ENCODE measurements at places on chromosomes 3 and 15. TPM values are rescaled to one million over a fixed set of nuclear protein-coding genes. Genes with fewer than 3 reads are reported as not detected.

KLHL6 gene
- total RNA-seq: under 0.01 TPM

TGFBR2 gene
- total RNA-seq: 233 TPM

PP2D1 gene
- not detected for total RNA-seq

FOXL2NB gene
- 0.03 TPM for total RNA-seq

SEC62 gene
- total RNA-seq: 69.6 TPM

GRK7 gene
- not detected for total RNA-seq

CORO2B gene
- 32.9 TPM for total RNA-seq

POTEB gene
- not detected for total RNA-seq

ZPLD1 gene
- total RNA-seq: 1.1 TPM

CMC1 gene
- total RNA-seq: 3.0 TPM

CCDC39 gene
- not detected for total RNA-seq

CCDC80 gene
- total RNA-seq: 1,677 TPM

BCHE gene
- 0.73 TPM for total RNA-seq

FANCD2 gene
- total RNA-seq: 3.1 TPM

CLDN16 gene
- 0.30 TPM for total RNA-seq

AADACL2 gene
- total RNA-seq: not detected

CFAP44 gene
- 4.2 TPM for total RNA-seq

GAP43 gene
- total RNA-seq: 6.1 TPM

EPHB1 gene
- 0.98 TPM for total RNA-seq

IMPG2 gene
- total RNA-seq: 0.33 TPM

FLNB gene
- 300 TPM for total RNA-seq

OCA2 gene
- total RNA-seq: not detected

DCLK3 gene
- 0.59 TPM for total RNA-seq

LRIG1 gene
- 165 TPM for total RNA-seq

NMNAT3 gene
- total RNA-seq: 0.46 TPM

FANCI gene
- total RNA-seq: 11.3 TPM

PIAS1 gene
- 13.5 TPM for total RNA-seq

IGF1R gene
- 76.7 TPM for total RNA-seq

GOLGA6L7 gene
- total RNA-seq: not detected

LMOD3 gene
- total RNA-seq: 0.07 TPM

GCNT3 gene
- 0.23 TPM for total RNA-seq

THRB gene
- 0.83 TPM for total RNA-seq

SLC27A2 gene
- total RNA-seq: 0.26 TPM

SPTSSB gene
- total RNA-seq: 0.20 TPM

PIGZ gene
- 3.4 TPM for total RNA-seq

KBTBD12 gene
- 0.03 TPM for total RNA-seq

SLC24A5 gene
- not detected for total RNA-seq

KCNAB1 gene
- 35.6 TPM for total RNA-seq

FNDC3B gene
- 258 TPM for total RNA-seq

NR2E3 gene
- 0.20 TPM for total RNA-seq

OR5H2 gene
- total RNA-seq: not detected

VGLL3 gene
- 93.0 TPM for total RNA-seq

TM6SF1 gene
- 0.83 TPM for total RNA-seq

ANKRD63 gene
- total RNA-seq: not detected

TOPAZ1 gene
- not detected for total RNA-seq

CPA3 gene
- total RNA-seq: not detected

RPLP1 gene
- 48.5 TPM for total RNA-seq
